ENCODE measurements at places on chromosomes 12 and 14.

DNA sequence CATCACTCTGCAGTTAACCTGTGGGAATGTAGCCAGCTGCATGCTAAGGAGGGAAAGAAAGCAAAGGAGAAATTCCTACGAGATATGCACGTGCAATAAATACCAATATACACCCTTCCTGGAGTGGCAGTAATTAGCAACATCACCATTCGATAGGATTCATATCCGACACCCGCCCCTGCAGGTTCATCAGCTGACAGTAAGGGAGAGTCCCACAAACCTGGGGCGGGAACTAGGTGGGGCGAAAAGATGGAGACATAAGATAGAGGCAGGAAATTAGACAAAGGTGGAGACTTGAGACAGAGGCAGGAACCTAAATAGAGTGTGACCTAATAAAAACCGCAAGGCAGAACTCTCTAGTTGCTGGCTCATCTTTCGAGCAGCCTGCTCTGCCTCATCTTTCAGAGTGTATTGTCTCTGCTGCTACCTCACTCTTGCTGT, 51.6 kb downstream of the PLEKHG3 start:
- DNase-seq = peak; percentile 64

- no peak for DNase-seq
Measured at GRCh38 chr12:109738209-109738608, 24.6 kb downstream of the FAM222A start.

- no peak for DNase-seq
Measured at GRCh38 chr14:79668951-79669350, 542.4 kb downstream of the DIO2 start.

GRCh38 chr12:47967461-47968321, 4.3 kb downstream of the TMEM106C start:
- DNase-seq = no peak

- DNase-seq = no peak
Measured at GRCh38 chr12:54561164-54561563, 11.8 kb downstream of the PDE1B start.

DNA sequence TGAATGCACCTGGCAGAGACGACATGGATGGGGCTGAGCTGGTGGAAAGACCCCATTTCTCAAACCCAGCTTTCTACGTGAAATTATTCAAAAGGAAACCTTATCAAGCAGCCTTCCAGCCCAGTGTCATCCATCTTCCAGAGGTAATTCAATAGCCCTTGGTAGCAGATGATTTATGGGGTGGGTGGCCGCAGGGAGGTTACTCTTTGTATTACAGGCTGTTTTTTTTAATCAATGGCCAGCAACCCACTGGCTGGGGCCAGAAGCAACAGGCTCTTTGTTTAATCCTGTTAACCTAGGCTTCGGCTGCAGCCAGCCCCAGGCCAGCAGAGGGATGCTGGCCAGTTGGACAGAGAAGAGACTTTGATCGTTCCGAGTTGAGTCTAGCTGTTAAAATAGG, 139.8 kb upstream of the SRRM4 start:
- DNase-seq = no peak

GRCh38 chr12:58419905-58420304, 478.5 kb downstream of the ATP23 start:
- no peak for DNase-seq

GRCh38 chr12:85060916-85061315, 24.8 kb downstream of the LRRIQ1 start:
- no peak for DNase-seq

DNA sequence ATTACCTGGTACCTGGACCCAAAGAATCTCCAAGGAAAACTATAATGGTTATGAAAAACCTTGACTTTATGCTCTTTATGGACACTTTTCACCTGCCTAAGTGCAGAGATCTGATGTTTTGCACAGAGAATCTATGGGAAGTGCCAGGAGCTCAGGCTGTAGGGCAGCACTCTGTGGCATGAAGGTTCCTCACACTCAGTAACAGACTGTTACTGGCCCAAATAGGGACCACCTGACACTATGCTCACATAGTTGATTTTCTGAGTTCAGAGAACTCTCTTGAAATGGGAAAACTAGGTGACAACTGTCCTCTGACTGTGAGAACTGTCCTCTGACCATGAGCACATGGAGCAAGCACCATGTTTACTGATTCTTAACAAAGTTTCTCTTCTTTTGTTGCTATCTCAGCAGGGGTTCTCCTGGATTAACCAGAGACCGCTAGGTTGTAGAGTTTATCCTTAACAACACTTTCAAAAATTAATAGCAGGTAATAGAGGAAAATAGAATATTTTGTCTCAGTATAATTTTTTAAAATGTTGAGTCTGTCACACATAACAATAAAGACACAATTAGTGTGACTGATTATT, 101.6 kb downstream of the STXBP6 start:
- DNase-seq = no peak

DNA sequence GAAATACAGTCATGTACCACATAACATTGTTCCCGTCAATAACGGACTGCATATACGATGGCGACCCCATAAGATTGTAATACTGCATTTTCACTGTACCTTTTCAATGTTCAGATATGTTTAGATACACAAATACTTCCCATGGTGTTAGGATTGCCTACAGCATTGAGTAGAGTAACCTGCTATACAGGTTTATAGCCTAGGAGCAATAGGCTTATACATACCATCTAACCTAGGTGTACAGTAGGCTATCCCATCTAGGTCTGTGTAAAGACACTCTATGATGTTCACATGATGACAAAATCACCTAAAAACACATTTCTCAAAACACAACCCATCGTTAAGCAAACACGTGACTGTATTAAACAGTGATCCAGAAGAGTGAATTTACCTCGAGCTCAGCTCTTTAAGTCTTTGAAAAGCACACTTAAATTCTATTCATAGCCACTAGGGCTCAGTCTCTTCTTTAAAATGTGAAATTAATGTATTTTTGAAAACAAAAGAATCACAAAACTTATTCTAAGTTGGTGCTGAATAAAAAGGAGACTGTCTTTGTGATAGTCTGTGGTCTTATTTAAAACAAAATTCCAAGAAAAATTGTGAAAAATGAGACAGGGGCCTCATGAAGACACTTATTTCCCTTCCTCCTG, 239.1 kb upstream of the ARID2 start:
- no peak for DNase-seq

- no peak for DNase-seq
Measured at GRCh38 chr12:120388691-120389481, 19.9 kb upstream of the MSI1 start.

DNA sequence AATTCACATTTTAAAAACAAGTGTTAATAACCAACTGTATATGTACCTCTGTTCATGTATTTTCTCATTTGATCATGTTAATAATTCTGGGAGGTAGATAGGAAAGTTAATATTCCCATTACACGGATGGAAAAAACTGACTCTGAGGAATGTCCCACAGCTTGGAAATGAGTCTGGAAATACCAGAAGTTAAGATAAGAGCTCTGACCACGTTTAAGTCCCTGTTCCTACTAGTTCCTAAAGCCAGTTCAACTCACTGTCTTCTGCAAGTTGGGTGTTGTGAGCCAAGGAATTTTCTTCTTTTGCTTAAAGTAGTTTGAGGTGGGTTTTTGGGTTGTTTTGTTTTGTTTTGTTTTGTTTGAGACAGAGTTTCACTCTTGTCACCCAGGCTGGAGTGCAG, 104.5 kb downstream of the TMEM30B start:
- DNase-seq = no peak

DNA sequence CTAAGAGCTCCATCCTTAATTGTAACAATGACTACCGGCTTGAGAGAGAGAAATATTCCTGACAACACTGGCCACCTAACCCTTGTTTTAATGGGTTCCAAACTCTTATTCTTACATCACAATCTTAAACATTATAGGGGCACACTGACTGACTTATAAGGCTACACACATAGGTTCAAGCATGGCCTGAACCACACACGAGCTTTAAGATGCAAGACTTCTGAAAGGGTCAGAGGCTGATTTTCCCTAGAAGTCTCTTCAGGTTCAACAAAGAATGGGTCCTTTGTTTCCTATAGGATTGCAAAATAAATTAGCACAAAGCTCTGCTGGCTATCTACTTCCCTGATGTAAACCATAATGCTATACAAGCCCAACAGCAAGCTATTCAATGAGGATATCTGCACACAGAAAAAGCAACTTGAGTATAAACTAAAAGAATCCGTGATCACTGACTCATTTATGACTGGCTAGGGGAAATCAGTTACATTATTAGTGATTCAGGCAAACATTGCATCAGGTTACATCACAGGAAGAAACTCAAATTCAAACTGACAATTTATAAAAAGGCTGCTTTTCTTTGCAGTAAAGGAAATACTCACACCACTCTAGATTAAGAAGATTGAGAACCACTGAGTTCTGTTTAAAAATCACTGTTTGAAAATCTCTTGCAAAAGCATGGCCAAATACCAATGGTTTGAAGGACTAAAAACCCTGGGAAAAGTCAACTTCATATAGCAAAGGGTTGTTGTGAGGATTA, 8.5 kb downstream of the BTG1 start:
- DNase-seq = no peak

DNA sequence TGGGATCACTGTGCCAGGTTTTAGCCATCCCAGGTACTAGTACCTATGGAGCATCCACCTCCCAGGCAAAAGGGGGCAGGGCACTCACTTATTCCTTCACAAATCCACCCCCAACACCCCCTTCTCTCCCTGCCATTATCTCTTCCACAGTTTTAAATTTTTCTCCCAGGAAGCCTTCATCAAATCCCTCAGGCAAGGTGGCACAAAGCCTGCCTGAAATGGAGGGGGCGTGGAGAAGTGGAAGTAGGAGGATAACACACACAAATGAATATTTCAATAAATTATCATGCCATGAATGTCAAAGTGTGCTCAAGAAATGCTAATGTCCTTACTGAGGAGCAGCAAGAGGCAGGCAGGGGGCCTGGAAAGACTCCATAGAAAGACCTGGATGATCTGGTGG, 4.7 kb upstream of the CHST11 start:
- DNase-seq = no peak

DNA sequence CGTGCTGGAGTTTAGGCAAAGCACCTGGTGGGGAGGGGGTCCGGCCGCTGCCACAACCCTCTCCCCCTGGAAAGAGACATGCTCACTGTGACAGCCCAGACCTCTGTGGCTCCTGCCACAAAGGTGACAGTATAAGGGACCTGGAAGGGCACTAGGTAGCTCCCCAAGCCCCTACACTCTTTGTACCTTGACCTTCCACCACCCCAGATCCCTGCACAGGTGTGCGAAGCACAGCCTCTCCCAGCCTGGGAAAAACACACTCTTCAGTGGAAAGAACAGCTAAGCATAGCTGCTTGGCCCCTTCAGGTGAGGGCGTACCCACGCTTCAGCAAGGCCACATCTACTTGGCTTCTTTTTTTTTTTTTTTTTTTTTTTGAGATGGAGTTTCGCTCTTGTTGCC, 4.9 kb upstream of the PLA2G1B start:
- DNase-seq = no peak

GRCh38 chr12:91778938-91779400, 366.7 kb downstream of the BTG1 start:
- DNase-seq = peak; percentile 29

DNA sequence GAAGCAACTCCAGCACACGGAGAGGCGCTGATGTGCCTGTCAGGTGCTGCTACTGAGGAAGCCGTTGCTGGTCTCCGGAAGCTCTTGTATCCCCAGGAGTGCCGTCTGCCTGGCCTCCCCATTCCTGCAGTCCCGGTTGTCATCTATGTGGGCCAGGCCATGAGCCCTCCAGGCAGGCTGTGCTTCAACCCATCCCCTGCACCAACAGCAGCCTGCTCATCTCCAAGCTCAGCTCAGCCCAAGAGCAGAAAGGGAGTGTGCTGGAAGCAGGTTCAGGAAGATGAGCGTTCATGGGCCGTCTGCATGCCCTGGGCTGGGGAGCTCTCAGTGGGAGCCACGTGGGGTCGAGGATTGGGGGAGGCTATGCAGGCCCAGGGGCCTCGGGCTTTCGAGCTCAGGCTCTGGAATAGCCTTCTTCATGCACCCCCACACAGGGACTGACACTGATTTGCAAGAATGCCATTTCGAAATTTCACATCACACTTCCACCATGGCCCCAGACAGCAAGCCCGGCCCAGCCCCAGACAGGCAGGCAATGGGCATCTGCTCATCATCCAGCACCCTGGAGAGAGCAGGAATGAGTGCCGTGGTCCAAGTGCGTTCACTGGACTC, 164.5 kb downstream of the KIF26A start:
- no peak for DNase-seq

- no peak for DNase-seq
Measured at GRCh38 chr14:60760644-60761364, 26.2 kb downstream of the MNAT1 start.

DNA sequence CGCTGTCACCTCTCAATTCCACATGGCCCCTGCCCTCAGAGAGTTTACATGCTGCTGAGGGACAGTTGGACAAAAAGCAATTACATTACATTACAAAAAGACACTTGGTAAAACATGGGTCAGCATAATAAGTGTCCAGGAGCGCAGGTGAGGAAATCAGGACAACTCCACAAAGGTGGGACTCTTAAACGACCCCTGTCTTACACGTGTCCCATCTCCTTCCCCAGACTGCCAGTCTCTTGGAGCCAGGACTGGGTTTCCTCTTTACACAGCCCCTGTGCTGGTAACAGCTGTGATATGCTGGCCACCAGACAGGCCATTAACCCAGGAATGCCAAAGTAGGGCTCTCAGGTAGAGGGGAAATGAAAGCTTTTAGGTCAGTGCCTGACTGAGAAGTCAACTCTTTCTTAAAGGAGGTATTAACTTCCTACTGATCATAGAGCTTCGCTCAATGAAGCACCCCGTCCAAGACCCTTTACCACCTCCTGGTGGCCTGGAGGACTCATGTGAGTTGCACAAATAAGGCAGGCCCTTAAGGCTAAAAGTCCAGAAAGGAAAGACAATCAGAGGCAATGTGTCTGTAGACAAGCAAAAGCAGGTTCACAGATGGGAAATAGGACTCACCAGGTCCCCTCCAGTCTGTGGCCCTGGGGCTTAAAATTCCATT, 55.5 kb downstream of the ANO2 start:
- DNase-seq = no peak

- no peak for DNase-seq
Measured at GRCh38 chr14:51507906-51508511, 143.7 kb upstream of the FRMD6 start.

DNA sequence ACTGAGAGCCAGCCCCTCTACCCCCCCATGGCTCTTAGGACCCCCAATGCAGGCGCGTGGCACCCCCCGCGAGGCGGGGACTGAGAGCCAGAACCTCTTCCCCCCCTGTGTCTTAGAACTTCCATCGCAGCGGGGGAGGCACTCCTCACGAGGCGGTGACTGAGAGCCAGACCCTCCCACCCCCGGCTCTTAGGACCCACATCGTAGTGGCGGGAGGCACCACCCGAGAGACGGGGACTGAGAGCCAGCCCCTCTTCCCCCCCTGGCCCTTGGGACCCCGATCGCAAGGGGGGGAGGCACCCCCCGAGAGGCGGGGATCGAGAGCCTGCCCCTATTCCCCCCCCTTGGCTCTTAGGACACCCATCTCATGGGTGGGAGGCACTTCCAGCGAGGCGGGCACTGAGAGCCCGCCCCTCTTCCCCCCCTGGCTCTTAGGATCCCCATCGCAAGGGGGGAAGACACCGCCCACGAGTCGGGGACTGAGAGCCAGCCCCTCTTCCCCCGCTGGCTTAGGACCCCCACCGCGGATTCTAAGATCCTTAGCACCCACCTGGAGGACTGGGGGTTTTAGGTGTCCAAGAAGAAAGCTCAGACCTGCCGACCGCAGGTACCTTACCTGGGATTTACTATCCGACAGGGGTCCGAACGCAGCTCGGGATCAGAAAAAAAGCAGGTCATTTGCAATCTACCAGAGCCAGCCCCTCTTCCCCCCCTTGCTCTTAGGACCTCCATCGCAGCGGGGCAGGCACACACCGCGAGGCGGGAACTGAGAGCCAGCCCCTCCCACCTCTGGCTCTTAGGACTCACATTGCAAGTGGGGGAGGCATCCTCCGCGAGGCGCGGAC, 44.9 kb downstream of the DDX11 start:
- DNase-seq = no peak

GRCh38 chr12:52041695-52042123, 9.5 kb upstream of the NR4A1 start:
- peak; percentile 58 for DNase-seq

All from T-cell (primary cell).